ENCODE measurements at places on chromosomes 3 and 15.

- peak; percentile 63 for DNase-seq
Observed at GRCh38 chr3:104273046-104273649, 1093.6 kb upstream of the ALCAM start.

GRCh38 chr3:160379628-160380214, 19.3 kb downstream of the IFT80 start:
- DNase-seq = no peak

DNA sequence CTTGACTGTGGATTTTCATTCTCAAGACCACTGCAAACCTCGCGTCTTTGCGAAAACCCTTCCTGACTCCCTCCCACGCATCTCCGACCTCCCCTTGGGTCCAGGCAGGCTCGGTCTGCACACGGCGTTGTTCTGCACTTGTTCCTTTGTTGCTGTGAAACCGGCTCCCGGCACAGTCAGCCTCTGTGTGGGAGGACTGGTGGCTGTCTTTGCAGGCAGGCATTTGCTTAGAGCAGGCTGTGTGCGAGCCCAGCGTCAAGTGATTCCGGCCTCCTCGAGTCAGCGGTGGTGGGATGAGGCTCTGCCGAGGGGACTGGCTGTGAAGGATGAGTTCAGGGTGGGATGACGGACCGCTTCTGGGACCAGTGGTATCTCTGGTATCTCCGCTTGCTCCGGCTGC, 102.6 kb upstream of the ROPN1 start:
- DNase-seq = no peak

- peak; percentile 22 for DNase-seq
Observed at GRCh38 chr3:157981819-157982218, 124.4 kb downstream of the SHOX2 start.

- no peak for DNase-seq
Observed at GRCh38 chr3:21744793-21745192, 6.2 kb downstream of the ZNF385D start.

GRCh38 chr15:64739156-64739555, 36.2 kb downstream of the RBPMS2 start:
- DNase-seq = peak; percentile 4

GRCh38 chr15:39666677-39667076, 85.8 kb downstream of the THBS1 start:
- peak; percentile 96 for DNase-seq

DNA sequence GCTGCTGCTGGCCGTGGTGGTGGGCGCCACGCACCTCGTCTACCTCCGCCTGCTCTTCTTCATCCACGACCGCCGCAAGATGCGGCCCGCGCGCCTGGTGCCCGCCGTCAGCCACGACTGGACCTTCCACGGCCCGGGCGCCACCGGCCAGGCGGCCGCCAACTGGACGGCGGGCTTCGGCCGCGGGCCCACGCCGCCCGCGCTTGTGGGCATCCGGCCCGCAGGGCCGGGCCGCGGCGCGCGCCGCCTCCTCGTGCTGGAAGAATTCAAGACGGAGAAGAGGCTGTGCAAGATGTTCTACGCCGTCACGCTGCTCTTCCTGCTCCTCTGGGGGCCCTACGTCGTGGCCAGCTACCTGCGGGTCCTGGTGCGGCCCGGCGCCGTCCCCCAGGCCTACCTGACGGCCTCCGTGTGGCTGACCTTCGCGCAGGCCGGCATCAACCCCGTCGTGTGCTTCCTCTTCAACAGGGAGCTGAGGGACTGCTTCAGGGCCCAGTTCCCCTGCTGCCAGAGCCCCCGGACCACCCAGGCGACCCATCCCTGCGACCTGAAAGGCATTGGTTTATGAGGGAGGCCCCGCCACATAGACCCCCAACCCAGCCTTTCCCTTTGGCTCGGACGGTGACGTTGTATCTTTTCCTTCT, 1.1 kb downstream of the GPR27 start:
- no peak for DNase-seq

GRCh38 chr3:161449785-161450184, 46.8 kb upstream of the OTOL1 start:
- no peak for DNase-seq

- DNase-seq = no peak
Observed at GRCh38 chr3:23129817-23130216, 73.3 kb upstream of the UBE2E2 start.

GRCh38 chr3:106208967-106209366, 340.2 kb upstream of the CBLB start:
- peak; percentile 43 for DNase-seq

- no peak for DNase-seq
Observed at GRCh38 chr3:179308001-179308400, 14.8 kb upstream of the ZNF639 start.

GRCh38 chr3:182220013-182220412, 508.3 kb downstream of the SOX2 start:
- no peak for DNase-seq

Data from fibroblast of skin of scalp (primary cell).